ENCODE measurements at places on chromosomes 1 and 21.

GRCh38 chr1:108646648-108647269 is 14.1 kb downstream of the HENMT1 start:
- no peak for DNase-seq

DNA sequence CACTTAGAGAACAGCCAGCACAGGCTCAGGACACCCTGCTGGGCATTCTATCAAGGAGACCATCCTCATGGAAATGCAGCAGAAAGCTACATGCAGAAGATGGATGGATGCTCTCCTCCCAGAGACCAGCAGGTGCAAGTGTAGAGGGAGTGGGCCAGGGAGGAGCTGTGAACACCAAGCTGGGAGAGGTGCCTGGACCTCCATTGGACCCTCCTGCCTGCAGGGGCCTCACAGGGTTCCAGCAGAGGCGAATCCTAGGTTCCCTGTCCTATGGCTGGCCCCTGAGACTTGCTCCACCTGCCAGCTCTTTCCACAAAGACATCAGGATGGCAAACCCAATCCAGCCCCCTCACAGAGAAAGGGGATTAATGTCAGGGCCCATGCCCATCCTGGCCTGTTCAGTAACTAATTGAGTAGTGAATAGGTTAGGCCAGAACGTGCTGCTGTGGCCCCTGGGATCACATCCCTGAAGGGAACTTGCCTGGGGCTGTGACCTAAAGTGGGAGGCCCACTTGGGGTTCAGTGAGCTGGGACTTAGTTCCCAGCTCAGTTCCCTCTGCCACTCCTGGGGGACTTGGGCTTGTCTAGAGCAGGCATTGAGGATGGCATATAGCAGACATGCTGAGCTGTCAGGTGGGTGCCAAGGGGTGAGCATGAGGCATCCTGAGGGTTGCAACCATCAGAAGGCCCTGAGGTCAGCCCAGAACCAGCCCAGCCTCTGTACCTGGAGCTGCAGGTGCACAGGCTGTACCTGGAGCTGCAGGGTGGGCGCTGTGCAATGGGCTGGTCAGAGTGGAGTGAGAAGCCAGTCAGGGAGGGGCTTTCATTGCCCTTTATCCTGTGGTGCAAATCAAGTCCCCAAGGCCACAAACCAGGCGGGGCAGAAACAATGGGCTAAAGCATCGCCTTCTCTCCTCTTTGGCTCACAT is 22.9 kb upstream of the ZNF678 start:
- no peak for DNase-seq

- no peak for DNase-seq
Measured at GRCh38 chr1:86548839-86549238, 2.0 kb downstream of the CLCA4 start.

GRCh38 chr1:38962560-38962959 is 20.9 kb upstream of the RHBDL2 start:
- DNase-seq, result no peak

- DNase-seq, result no peak
Measured at GRCh38 chr21:35711213-35711612, 349.1 kb downstream of the SETD4 start.

GRCh38 chr1:151011154-151011850 is 3.1 kb downstream of the PRUNE1 start:
- DNase-seq, result no peak

DNA sequence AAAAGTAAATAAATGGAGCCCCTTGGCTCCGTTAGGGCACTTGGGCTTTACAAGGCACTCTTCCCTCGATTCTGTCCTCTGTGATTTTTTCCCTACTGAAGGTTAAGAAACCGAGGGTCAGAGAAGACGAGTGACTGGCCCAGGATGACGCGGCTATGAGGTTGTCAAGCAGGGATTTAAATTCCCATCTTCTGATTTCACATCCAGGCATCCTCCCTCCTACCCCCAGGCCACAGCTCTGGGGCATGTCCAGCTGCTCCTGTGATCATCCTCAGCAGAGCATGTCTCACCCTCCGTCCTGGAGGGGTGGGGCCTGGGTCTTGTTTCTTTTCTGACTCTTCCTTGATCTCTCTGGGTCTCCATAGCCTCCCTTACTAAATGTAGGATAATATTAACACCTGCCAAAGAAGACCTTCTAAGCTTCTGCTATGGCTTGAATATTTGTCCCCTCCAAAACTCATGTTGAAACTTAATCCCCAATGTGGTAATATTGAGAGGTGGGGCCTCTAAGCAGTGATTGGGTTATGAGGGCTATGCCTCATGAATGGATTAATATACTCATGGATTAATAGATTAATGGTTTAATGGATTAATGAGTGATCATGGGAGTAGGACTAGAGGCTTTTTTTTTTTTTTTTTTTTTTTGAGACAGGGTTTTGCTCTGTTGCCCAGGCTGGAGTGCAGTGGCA is 4.6 kb downstream of the CRYBG2 start:
- no peak for DNase-seq
